ENCODE measurements at places on chromosomes 5 and 9.

- DNase-seq: no peak
Observed at GRCh38 chr9:107020040-107020530, 157.1 kb downstream of the ZNF462 start.

DNA sequence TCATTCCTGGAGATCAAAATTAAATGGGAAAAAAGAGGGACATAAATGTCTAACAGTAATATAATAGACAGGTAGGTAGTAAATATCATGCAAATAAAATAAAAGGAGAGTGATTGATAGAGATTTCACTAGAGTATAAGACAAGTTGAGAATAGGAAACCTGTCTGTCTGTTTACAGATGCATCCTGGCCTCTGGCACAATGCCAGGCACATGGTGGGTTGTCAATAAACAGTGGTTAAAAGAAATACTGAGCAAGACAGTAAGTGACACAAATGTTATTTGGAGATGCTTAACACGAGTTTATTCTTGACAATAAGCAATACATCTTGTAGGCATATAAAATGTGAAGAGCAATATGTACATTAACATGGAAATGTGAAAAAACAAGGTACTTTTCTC, 33.3 kb downstream of the RICTOR start:
- no peak for DNase-seq

DNA sequence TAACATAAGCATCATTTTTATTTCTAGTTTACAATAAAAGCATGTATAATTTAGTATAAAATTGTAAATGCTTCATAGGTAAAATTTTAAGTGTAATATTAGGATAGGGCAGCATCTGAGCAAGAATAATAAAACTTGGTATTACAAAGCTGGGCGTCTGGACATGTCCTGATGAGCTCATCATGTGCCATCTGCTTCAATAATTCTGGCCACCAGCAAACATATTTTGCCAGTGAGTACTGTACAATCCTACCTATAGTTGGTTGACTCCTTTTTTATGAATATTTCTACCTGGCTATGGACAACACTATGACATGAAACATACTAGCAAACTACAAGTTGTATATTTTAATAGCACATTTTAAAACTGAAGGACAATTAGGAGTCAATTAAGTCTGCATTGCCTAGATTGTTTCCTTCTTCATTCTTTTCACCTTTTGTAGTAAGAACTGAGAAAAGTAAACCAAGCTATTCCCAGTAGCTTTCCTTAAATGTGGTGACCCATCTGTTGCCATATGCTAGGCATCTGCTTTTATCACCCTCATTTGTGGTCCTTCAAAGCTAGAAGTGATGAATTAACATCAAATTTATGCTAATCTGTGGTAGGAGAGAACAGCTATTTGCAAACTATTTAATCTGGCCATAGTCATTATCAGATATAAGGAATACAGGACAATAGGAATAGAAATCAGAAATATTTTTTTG, 23.4 kb downstream of the LURAP1L start:
- no peak for DNase-seq

DNA sequence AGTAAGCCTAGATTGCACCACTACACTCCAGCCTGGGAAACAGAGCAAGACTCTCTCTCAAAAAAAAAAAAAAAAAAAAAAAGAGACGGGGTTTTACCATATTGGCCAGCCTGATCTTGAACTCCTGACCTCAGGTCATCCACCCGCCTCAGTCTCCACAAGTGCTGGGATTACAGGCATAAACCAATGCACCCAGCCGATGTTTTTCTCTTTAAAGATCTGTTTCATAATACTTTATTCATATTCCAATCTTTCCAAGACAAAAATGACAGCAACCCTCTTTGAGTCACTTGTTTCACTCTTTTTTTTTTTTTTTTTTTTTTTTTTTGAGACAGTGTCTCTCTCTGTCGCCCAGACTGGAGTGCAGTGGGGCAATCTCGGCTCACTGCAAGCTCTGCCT, 13.6 kb upstream of the LMNB1 start:
- DNase-seq: no peak

GRCh38 chr9:77952635-77953328, 78.8 kb downstream of the GNAQ start:
- no peak for DNase-seq

DNA sequence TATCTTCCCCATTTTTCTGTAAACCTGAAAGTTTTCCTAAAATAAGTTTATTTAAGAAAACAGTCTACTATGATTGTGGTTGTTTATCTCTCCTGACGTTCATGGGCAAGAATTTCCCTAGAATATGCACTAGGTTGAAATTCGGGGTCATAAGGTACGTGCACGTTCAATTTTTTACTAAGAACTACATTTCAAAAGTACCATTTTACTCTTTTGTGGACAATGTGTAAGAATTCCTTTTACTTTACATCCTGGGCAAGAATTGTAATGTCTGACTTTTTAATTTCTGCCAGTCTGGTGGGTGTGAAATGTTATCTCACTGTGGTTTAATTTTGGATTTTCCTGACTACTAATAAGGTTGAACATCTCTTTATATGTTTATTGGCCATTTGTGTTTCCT, 12.4 kb downstream of the IL5 start:
- no peak for DNase-seq

DNA sequence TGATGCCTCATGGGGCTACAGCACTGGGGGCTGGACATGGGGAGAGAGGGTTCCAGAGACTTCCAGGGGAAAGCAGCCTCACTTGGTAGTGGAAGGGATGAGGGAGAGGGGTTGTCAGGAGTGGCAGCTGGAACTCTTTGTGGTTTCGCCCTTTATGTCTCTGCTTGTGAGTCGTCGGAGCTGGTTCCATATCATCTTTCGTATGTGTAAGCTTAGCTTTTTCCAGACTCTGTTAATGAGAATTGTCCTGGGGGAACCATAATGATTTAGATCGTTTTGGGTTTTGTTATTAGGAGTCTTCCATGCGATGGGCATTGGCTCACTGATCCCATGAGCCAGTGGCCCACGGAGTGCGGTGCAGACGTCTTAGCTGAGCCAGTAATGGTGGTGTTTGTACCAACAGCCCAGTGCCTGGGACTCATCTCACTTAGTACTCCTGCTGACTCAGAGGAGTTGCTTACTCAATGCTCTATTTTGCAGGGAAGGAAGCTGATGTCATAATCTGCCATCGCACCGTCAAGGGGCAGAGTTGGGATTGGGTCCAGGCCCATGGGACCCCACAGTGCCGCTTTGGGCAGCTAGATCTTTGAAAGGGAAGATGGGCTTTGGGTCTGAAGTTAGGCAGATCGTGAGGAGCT, 48.5 kb downstream of the NEK6 start:
- DNase-seq: no peak

- peak; percentile 31 for DNase-seq
Observed at GRCh38 chr9:32581512-32582143, 8.7 kb upstream of the NDUFB6 start.

- DNase-seq: no peak
Observed at GRCh38 chr9:96141666-96142065, 160.3 kb downstream of the HSD17B3 start.

DNA sequence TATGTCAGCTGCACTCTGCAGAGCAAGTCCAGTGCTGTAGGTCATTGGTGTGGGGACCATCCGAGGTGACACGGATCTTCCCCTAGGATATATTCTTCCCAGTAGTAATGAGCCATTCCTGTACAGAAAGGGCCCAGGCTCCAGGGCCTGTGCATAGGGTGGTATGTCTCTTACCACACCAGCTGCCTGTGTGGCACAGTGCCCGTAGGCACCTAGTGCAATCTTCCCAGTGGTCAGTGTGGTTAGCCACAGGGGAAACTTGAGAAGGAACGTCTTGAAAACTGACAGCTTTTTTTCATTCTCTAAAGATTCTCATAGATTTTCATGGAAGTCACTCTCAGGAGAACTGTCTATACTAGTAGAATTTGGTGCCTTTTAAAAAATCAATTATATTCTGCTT, 39.8 kb downstream of the CYSTM1 start:
- DNase-seq: peak; percentile 63

DNA sequence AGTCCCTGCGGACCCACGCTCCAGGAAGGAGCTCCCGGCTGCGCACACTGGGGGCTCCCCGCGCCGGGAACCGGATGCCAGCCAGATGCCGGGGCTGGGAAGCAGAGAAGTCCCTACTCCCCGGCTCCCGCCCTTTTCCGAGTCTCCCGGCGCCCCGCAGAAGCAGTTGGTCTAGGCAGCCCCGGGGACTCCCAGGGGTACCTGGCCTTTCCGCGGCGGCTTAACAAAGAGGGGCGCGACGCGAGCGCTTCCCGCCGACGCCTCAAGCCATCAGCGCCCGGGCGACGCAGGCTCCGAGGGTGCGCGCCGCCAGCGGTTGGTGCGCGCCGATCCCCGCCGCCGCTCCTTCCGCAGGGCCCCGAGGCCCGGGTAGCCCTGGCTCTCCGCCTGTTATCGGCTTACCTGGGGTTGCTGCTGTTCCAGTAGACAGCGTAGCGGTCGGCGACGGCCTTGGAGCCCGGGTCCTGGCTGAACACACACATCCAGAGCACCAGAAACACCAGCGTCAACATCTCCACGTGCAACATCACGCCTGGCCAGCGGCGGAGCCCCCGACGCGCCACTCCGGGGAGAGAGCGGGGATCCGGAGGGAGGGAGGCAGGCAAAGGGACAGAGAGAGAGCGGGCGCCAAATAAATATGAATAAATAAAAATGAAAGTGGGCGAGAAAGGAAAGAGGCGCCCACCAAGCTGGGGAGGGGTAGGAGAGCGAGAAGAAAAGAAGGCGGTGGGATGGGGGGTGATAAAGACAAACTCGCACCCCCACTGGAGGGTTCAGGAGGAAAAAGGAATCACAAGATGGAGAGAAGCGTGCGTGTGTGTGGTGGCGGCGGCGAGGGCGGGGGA, 428 bp downstream of the EFNA5 start:
- DNase-seq: no peak

DNA sequence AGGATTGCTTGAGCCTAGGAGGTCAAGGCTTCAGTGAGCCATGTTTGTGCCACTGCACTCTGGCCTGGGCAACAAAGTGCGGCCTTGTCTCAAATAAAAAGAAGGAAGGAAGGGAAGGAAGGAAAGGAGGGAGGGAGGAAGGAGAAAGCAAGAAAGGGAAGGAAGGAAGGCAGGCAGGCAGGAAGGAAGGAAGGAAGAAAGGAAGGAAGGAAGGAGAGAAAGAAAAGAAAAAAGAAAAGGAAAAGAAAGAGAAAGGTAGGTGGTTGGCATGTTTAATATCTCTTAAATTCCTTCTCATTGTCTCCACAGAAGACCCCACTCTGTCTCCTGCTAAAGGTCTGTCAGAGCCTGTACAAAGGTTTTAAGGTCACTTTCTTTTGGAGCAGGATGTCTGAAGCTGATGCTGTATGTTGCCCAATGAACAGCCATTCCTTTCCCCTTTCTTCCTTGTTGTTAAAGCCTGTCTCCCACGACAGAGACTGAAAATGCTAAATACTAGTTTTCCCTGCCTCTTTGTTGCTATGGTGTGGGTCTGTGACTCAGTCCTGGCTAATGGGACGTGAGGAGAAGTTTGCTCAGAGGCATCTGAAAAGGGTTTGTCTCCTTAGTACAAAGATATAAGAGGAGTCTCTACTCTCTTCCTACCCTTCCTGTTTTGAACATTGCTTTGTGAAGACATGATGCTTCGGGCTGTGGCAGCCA, 213.3 kb downstream of the PCSK1 start:
- no peak for DNase-seq

DNA sequence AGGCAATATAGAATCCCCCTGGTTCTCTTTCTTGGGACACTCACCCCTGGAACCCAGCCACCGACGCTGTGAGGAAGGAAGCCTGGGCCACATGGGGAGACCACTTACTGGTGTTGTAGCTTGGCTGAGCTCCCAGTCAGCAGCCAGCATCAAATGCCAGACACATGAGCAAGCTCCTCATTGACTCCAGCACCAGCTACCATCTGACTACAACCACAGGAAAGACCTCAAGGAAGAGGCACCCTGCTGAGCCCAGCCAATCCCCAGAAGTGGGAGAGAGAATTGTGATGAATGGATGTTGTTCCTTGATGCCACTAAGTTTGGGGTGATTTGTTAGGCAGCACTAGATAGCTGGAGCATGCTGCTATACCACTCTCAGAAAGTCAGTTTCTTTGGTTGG, 36.0 kb downstream of the BNIP1 start:
- no peak for DNase-seq

DNA sequence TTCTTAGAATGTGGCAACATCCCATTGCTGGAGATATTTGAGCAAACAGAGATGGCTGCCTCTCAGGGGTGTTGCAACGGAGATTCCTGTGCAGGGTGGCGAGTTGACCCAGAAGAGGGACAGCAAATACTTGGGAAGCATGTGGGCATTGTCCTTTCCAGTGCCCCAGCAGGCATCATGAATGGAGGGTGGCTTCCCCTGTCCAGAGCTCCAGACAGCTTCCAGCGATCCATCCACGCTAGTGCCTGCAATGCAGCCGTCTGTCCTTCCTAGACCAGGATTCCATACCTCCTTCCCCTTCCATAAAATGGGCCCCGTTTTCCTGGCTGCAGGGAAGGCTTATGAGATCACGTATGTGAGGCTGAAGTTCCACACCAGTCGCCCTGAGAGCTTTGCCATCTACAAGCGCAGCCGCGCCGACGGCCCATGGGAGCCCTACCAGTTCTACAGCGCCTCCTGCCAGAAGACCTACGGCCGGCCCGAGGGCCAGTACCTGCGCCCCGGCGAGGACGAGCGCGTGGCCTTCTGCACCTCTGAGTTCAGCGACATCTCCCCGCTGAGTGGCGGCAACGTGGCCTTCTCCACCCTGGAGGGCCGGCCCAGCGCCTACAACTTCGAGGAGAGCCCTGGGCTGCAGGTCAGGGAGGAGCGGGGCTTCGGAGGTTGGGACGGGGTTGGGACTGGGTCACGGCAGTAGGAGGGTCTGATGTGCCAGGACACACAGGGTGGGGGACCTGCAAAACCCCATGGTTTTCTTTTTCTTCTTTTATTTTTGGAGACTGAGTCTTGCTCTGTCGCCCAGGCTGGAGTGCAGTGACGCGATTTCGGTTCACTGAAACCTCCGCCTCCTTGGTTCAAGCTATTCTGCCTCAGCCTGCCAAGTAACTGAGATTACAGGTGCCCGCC, 17.2 kb downstream of the LAMC3 start:
- DNase-seq: no peak

GRCh38 chr5:72110394-72111013, 3.2 kb downstream of the MAP1B start:
- DNase-seq: no peak

- DNase-seq: no peak
Observed at GRCh38 chr5:65482296-65482735, 596 bp upstream of the ADAMTS6 start.

DNA sequence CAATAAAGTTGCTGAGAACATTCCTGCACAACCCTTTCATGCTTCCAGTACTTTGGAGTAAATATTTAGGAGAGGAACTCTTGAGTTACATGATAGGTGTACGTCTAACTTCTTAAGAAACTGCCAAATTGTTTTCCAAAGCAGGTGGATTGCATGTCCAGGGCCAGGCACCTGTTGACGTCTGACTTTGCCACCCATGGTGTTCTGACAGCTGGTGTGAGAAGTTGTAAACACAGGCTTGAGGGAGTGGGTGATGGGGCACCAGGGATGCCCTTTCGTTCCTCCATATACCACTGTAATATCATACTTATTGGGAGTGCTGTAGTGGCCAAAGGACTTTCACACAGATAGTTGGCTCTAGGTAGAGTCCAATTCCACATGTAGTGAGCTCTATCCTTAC, 352.1 kb downstream of the GADD45G start:
- DNase-seq: no peak

Measured in GF-D8 (cell line).